ENCODE measurements at places on chromosomes 4 and X.

DNA sequence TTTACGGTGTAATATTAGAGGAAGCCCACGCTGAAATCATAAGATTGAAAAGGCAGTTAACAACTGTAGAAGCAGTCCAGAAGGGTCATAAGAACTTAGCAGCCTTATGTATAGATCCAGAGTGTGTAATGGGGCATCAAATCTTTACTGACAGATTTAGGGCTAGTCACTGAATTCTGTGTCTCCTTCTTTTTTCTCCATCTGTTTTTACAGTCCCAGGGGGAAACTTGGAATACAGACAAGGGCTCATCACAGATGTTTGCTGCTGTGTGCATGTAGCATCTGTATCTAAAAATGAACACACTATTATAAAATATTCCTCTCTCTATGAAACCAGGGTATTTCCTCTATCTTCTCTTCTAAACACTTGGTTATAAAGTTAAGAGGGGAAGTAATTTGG, 43.9 kb downstream of the CYSLTR1 start:
- DNase-seq: no peak

DNA sequence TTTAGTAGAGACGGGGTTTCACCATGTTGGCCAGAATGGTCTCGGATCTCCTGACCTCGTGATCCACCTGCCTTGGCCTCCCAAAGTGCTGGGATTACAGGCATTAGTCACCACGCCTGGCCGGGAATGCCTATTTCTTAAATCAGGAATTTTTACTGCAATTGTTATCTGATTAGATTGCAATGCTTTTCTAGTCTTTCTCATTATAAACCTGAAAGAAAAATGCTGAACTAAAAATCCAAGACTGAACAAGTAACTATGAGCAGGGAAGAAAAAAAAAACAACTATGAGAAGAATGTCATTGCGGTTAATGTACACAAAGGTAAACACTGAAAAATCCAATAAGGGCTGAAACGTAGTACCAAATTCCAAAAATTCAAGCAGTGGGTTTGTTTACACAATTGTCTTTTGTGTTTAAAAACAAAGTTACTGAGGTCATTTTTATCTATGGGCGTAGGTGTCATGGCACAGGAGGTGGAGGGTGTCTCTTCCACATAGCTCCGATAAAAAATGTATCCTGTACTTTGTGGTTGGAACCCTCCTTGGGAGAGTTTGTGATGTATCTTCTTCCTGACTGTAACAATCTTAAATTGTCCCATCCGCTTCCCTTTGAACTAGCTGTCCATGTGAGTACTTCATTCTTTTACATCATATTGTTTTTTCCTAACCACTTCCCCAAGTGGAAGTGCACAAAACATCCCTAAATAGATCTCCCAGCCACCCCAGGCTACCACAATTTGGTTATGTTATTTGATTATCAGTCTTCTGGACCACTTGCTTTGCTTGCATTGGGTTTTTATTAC, 11.1 kb upstream of the TMEM156 start:
- DNase-seq: no peak

DNA sequence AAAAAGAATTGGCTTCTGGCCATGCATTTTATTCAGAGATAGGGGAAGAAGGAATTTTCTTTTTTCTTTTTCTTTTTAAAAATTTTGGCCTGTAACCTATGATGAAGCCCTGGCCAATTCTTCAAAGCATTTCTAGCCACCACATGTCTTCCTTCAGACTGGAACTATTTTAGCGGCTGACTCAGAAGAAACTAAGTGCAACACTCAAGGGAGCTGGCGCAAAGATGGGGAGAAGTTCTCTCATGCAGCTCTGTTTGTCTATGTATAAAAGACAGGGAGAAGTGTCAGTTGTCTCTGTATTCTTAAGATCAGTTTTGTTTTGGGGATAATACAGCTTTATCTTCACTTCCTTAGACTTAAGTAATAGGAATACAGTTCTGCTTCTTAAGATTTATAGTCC, 46.1 kb downstream of the MBNL3 start:
- no peak for DNase-seq

DNA sequence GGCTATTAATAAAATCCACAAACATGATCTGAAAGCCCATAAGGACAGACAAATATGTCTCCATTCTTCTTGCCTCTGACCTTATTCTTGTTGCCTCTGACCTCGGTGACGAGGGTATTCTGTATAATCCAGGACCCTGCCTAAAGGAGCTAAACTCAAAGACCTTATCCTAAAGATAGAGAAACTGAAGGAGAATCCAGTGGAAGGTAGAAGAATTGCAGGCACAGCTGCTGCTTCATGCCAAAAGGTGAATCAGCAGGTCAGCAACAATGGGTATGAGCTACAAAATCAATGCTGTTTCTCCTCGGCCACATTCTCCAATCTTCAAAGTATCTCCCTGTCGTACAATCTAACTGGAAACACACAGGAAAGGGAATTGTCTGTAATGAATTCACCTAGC, 71.4 kb downstream of the INTS6L start:
- DNase-seq: no peak

GRCh38 chr4:163612762-163613161, 118.3 kb downstream of the TMA16 start:
- DNase-seq: peak; percentile 38

GRCh38 chr4:48343551-48343950, 2.2 kb downstream of the SLAIN2 start:
- DNase-seq: no peak

DNA sequence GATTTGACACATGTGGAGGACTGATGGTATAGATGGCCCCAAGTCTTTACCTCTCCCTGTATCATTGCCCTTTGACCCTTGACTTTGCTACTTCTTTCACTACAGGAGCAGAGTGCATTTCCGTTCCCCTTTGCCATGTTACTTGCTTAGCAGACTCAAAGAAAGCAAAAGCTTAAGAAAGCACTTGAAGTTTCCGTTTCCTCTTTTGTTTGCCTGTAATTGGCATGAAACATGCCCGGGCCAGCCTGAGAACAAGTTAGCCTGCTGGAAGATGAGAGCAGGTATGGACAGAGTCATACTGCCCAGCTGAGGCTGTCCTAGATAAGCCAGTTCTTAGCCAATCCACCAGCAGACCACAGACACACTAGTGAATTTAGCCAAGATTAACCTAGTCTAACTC, 206.0 kb downstream of the BCOR start:
- DNase-seq: peak; percentile 4
